A549 treated with DMSO at 1 μM for 4 hours (cell line): ENCODE measurements at places on chromosomes 2 and 18. TPM values are rescaled to one million over a fixed set of nuclear protein-coding genes. Genes with fewer than 3 reads are reported as not detected.

Gene ERFE
- total RNA-seq: 6.3 to 8.3 TPM (median 7.7 TPM) in 5 replicates

Gene PID1
- 2.7 to 3.5 TPM (median 2.9 TPM) in 5 replicates for total RNA-seq

Gene ALK
- total RNA-seq: 0.04 TPM in 1 of 5 replicates, not detected in the others

Gene SLC39A6
- 43.6 to 54.7 TPM (median 53.8 TPM) in 5 replicates for total RNA-seq

Gene MALT1
- 11.1 to 15.2 TPM (median 13.6 TPM) in 5 replicates for total RNA-seq

Gene GALR1
- total RNA-seq: not detected in 5 replicates

Gene INHA
- 0.38 to 0.57 TPM (median 0.52 TPM) in 5 replicates for total RNA-seq

Gene PROM2
- total RNA-seq: 0.33 TPM in 1 of 5 replicates, not detected in the others

Gene GPR75
- 1.5 to 2.6 TPM (median 2.2 TPM) in 5 replicates for total RNA-seq

Gene SNTG2
- not detected in 5 replicates for total RNA-seq

Gene SLC4A5
- total RNA-seq: 0.18 to 0.41 TPM (median 0.28 TPM) in 5 replicates

Gene SH3RF3
- total RNA-seq: 0.25 to 0.50 TPM (median 0.45 TPM) in 5 replicates

Gene PSD4
- 9.1 to 11.2 TPM (median 10.6 TPM) in 5 replicates for total RNA-seq

Gene MSTN
- 0.02 TPM in 1 of 5 replicates, not detected in the others for total RNA-seq

Gene DAW1
- total RNA-seq: 1.6 to 2.7 TPM (median 1.7 TPM) in 5 replicates

Gene LMAN1
- 29.0 to 43.2 TPM (median 38.0 TPM) in 5 replicates for total RNA-seq

Gene NOL4
- not detected in 5 replicates for total RNA-seq

Gene PFN4
- 1.1 to 1.5 TPM (median 1.2 TPM) in 5 replicates for total RNA-seq

Gene SERPINB2
- total RNA-seq: 0.05 to 0.08 TPM in 2 of 5 replicates, not detected in the others

Gene CYTIP
- not detected in 5 replicates for total RNA-seq

Gene NCOA1
- 8.4 to 12.1 TPM (median 11.4 TPM) in 5 replicates for total RNA-seq

Gene GPBAR1
- total RNA-seq: 0.07 to 0.23 TPM (median 0.15 TPM) in 5 replicates

Gene PTPRN
- 1.3 to 2.2 TPM (median 1.9 TPM) in 5 replicates for total RNA-seq

Gene IL1RN
- 0.29 to 0.43 TPM (median 0.34 TPM) in 5 replicates for total RNA-seq

Gene GAREM1
- 2.0 to 3.0 TPM (median 2.9 TPM) in 5 replicates for total RNA-seq

Gene KRCC1
- total RNA-seq: 10.2 to 15.5 TPM (median 12.6 TPM) in 5 replicates

Gene SRD5A2
- 0.02 to 0.04 TPM (median 0.03 TPM) in 4 of 5 replicates, not detected in the other for total RNA-seq

Gene MFSD2B
- 0.15 to 0.31 TPM (median 0.17 TPM) in 5 replicates for total RNA-seq

Gene ALPI
- total RNA-seq: 0.02 TPM in 1 of 5 replicates, not detected in the others

Gene CCDC150
- 4.5 to 6.0 TPM (median 4.9 TPM) in 5 replicates for total RNA-seq

Gene SNORC
- 5.4 to 13.3 TPM (median 10.3 TPM) in 5 replicates for total RNA-seq

Gene UGT1A5
- total RNA-seq: 0.04 TPM in 1 of 5 replicates, not detected in the others

Gene CLEC4F
- total RNA-seq: not detected in 5 replicates

Gene UGT1A4
- total RNA-seq: 0.07 TPM in 1 of 5 replicates, not detected in the others

Gene HOXD1
- total RNA-seq: 0.12 to 0.28 TPM (median 0.26 TPM) in 5 replicates

Gene UGT1A3
- total RNA-seq: 0.06 to 0.16 TPM (median 0.13 TPM) in 4 of 5 replicates, not detected in the other

Gene IL1B
- total RNA-seq: 0.17 to 0.49 TPM (median 0.28 TPM) in 5 replicates

Gene GPR45
- not detected in 5 replicates for total RNA-seq

Gene CD8B2
- not detected in 5 replicates for total RNA-seq

Gene GDF7
- 0.02 to 0.05 TPM (median 0.05 TPM) in 5 replicates for total RNA-seq

Gene DRC1
- 0.14 to 0.29 TPM (median 0.21 TPM) in 5 replicates for total RNA-seq

Gene UCN
- total RNA-seq: 0.55 to 2.6 TPM (median 1.8 TPM) in 5 replicates
